T-cell (primary cell): ENCODE measurements at places on chromosomes 3 and 15.
A peak's percentile ranks its signal among the peaks of the same experiment; 100 is the strongest.

GRCh38 chr3:181253796-181254195, 264.3 kb upstream of the DNAJC19 start:
- DNase-seq, result no peak

- no peak for DNase-seq
Measured at GRCh38 chr3:536417-536813, 339.9 kb downstream of the CHL1 start.

- no peak for DNase-seq
Measured at GRCh38 chr15:31271224-31271635, 55.4 kb upstream of the KLF13 start.

DNA sequence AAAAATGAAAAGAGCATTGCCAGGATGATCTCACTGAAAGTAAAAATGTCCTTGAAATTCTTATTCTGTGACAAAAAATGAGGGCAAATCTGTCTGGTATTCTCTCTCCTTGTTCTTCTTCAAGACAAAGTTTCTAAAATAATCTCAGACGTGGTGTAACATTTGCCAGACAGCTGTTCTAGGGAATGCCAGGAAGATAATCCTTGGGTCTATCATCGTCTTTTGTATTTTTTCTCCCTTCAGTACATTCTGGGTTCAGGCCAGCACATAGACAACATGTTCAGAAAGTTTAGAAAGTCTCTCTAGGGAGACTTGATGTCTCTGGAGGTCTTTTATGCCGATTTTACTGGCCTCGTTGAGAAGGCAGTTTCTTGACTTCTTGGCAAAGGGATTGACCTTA, 121.2 kb upstream of the HES1 start:
- DNase-seq, result no peak

DNA sequence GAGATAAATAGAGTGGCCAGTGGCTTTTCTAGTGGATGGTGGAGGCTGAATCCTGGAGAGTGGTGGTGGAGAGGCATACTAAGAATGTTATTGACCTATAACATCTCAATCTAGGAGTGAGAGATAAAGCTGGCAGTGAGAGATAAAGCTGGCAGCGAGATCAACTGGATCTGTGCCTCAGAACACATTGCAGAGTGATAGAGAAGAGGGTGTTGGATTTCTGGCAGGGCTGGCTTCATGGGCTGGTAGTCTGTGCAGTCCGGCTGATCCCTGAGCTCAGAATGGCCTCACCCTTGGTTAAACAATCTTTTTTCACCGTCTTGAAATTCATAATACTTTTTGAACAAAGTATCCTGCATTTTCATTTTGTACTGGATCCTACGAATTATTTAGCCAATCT, 221.2 kb downstream of the NLGN1 start:
- DNase-seq, result no peak

DNA sequence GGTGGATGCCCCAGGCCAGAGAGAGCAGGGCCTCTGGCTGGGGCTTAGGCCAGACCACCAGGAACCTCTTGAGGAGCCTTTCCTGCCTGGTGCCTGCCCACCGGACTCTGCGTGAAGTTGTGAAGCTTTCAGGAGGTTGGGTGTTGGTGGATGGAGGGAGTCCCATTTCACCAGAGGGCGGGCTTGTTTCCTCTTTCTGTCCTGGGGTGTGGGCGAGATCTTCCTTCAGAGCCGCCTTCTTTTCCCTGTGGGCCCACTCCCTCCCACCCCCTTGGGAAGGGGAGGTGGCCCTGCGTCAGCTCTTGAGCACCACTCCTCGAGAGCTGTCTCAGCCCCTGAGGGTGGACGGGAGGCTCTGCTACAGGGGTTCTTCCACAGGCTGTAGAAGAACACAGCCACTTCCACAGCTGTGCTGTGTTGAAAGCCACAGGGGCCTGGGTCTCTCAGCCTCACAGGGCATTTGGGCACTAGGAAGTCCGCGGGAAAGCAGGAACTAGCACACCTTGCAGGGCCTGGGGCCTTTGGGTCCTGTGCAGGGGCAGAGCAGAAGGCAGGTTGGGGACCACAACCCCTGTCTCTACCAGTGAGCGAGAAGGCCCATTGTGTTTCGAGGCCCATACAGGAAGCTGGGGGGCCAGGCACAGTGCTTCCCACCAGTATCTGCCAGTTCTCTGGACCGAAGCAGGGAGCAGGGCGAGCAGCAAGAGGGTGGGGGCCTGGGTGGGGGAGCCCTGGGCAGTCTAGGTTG, 2.1 kb downstream of the AMIGO3 start:
- DNase-seq, result no peak

DNA sequence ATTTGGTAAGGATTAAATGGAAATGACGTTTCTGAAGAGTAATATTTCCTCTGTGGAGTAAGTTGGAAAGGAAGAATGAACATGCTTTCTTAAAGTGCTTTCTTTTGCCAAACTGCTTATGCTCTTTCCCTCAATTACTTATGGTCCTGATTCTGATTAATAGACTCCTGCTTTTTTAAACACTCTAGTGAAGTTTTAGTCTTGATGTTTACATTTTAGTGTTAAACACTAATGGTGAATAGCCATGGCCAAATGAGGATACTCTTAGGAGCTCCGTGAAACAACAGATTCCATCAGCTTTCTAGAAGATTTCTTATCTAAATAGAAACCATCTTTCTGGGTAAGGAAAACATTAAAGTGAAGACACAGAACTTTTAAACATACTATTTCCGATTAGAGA, 117.6 kb downstream of the P3H2 start:
- DNase-seq, result no peak

GRCh38 chr3:51242939-51243338, 142.2 kb upstream of the MANF start:
- DNase-seq, result no peak

- no peak for DNase-seq
Measured at GRCh38 chr3:42685891-42686820, 819 bp downstream of the KLHL40 start.

DNA sequence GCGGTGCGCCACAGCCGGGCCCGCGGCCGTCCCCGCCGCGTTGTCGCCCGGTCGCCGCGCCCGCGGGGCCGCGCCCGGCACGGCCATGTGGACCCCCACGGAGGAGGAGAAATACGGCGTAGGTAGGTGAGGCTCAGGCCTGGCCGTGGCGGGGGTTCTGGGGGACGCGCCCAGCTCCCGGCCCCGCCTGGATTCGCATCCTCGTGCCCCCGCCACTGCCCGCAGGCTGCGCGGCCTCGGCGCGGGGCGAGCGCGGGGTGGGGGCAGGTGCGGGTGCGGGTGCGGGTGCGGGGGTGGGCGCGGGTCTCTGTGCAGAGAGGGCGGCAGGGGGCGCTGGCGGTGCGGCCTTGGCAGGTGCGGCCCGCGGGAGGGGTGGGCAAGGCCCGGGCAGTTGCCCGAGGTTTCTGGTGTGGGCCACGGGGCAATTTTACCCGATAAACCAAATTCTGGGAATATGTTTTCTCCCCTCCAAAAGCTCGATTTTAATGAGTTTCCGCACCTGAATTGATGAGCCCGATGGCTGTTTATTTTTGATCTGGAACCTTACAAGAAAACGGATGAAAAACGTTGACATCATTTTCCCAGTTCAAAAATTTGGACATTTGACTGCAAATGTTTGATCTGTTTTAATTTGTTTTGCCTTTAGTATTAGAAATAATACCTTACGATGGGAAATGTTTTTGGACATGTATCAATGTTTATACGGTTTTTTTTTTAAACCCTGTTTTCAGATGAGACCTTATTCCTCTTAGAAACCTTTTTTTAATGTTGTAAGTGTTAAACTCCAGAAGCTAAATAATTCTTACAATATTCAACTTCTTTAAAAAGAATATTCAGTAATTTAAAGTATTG, 678 bp downstream of the DOCK3 start:
- peak; percentile 51 for DNase-seq

DNA sequence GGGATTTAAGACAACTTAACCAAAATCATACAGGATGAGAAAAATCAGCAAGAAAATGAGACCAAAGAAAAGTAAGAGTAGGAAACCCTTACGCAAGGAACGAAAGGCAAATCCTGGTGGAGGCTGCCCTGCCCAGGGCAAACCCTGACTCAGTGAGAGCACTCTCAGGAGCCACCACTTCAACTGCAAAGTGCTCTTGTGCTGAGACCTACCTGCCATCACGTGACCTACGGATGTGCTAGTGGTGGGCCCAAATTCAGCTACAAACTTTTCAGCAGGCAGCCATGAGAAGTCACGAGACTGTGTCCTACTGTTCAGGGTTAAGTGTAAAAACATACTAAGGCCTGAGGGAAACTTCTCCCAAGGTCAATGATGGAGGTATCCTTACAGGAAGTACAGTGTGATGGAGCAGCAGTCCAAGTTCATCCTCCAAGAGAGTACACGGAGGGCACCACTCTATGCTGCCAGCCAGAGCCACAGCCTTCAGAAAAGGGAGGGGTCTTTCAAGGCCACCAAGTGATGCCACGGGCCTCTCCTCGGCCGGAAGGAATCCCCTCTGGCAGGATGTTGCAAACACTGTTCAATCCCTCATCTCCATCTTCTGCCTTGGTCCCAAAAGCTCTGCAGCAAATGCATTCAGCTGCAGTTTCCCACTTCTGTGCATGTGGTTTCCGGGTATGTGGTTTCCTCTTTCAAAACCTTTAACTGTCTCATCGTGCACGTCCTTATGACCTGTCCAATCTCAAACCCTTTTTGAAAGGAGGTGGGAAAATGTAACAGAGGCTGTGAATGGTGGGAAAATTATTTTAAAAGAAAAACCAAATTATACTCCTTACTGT, 9.5 kb downstream of the CHSY1 start:
- DNase-seq, result peak; percentile 69

- no peak for DNase-seq
Measured at GRCh38 chr3:3031326-3031725, 78.8 kb downstream of the IL5RA start.

- DNase-seq, result no peak
Measured at GRCh38 chr15:101063891-101064794, 145.0 kb downstream of the LRRK1 start.

DNA sequence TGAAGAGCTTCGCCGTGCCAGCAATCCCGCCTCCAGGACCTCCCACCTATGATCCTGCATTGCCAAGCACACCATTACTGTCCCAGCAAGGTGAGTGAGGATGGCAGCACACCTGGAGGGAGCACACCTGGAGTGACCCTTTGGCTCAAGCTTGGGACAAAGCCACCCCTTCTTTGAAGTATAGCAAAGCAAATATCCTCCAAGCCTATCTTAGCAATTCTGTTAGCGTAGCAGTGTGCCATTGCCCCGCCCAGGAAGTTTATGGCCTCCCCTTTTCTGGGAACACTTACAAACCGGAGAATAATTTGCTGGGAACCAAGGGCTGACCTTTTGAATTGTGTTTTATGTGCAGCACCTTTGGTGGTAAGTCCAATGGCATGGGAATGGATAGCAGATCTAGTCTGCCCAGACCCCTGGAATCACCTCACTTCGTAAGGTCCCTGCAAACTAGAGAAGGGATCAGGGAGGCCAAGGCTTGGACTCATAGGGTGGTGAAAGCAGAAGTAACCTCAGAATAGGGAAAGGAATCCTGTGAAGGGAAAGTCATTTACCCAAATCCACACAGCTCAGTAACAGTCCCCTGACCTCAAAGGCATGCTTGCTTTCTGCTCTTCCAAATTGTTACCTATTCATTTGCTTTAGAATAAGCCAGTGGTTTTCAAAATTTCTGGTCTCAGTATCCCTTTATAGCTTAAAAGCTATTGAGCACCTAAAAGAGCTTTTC, 70.1 kb downstream of the HCN4 start:
- DNase-seq, result no peak

DNA sequence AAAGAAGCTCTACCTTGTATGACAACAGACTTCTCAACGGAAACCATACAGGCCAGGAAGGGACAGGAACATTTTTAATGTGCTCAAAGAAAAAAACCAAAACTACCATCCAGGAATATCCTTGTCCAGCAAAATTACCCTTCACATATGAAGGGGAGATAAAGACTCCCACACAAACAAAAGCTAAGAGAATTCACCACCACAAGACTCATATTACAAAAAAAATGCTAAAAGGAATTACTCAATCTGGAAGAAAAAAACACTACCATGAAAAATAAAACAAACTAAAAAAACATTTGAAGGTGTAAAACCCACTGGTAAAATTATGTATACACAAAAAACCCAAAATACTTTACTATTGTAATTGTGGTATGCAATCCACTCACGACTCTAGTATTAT, 57.2 kb downstream of the DLG1 start:
- no peak for DNase-seq

GRCh38 chr15:90192961-90193786, 8.0 kb upstream of the SEMA4B start:
- no peak for DNase-seq

GRCh38 chr3:37935756-37936666, 54.6 kb upstream of the VILL start:
- DNase-seq, result no peak

DNA sequence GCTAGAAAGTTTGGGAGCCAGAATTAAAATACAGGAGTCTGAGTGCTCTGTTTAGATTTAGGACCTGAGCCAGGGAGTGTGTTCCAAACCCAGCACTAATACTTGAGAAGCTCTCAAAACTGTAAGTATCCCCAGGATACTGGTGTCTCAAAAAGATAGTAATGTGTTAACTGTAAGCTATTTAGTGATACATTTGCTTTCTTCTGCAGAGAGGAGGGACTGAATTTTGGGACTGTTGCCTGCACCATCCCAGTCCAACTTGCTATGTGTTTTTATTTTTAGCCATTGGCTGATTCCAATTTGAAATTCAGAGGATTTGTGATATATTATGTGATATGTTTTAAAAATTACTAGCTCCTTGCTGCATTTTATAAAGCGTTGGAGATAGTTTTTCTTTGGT, 31.5 kb downstream of the UBE2E1 start:
- no peak for DNase-seq

DNA sequence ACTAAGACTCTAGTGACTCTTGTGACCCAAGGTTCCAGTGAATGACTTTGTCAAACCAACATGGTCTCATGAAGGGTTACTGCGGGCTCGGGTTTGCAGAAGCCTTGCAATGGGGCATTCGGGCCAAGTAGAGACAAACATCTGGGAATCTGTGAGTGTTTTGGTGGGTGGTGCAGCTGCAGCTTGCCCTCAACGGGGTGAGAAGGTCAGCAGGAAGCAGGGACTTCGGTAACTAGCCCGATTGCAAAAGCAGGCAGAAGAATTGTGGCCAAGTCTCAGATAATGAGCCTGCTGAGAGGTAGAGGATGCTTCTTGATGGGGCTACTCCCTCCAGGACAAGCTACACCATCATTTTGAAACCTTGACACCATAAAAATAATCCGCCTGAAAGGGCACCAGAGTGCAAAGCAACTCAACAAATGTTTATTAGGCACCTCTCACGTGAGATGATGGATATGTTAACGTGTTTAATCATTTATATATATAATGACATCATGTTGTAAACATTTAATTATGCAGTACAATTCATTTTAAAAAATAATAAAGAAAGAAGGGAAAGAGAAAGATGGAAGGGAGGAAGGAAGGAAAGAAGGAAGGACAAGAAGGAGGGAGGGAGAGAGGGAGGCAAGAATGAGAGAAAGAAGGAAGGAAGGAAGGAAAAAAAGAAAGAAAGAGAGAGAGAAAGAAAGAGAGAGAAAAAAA, 263.9 kb upstream of the IGF1R start:
- DNase-seq, result no peak

- no peak for DNase-seq
Measured at GRCh38 chr3:22594990-22595389, 608.1 kb upstream of the UBE2E2 start.
